ENCODE measurements at places on chromosomes 2 and 18.
A peak's percentile ranks its signal among the peaks of the same experiment; 100 is the strongest.

- peak; percentile 15 for DNase-seq
Observed at GRCh38 chr18:25517881-25518715, 166.1 kb upstream of the ZNF521 start.

DNA sequence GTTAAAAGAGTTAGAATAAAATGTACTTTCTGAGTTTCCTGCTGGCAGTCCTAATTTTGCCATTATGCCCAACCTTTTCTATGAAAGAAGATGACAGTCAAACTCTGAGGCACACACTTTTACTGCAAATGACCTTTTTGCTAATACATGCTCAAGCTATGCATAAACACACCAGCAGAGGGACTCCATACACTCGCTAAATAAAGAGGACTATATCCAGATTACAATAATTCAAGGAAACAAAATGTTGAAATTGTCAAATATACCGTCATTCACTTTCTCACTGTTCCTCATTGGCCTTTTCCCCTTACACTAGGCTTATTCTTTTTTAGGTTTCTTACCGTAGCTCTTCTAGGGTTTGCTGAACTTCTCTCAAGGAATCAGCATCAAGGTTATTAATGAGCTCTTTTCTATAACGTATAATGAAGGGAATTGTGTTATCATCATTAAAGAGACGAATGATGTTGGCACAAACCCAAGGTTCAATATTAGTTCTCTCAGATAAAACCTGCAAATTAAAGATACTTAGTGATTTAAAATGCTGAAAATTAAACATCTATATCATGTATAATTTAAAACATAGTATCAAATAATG, 25.7 kb downstream of the SRBD1 start:
- DNase-seq, result peak; percentile 52

GRCh38 chr2:16656784-16657391, 8.7 kb downstream of the CYRIA start:
- no peak for DNase-seq

DNA sequence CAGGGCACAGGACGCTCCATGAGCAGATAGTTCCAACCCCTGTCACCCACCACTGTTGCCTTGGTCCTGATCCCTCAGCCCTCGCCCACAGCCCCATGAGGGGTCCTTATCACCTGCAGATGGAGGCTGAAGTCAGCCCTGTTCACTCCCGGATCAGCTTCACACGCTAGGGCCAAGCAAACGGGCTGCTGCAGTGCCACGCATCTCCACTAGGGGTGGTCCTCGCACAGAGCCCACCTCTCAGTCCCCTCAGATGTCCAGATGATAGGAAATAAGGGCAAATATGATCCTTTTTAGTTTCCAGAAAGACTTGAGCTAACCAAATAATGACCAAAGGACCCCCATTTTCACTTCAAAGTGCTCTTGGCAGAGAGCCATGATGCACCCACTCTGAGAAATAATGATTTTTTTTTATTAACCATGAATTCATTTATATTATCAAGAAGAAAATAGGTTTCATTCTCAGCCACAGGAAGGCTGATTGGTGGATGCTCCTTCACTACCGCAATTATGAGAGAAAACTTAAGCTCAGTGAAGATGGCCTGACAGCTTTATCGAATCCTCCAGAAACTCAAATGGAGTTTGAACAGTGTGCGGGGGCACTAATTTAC, 71.9 kb upstream of the KLHL29 start:
- DNase-seq, result no peak

DNA sequence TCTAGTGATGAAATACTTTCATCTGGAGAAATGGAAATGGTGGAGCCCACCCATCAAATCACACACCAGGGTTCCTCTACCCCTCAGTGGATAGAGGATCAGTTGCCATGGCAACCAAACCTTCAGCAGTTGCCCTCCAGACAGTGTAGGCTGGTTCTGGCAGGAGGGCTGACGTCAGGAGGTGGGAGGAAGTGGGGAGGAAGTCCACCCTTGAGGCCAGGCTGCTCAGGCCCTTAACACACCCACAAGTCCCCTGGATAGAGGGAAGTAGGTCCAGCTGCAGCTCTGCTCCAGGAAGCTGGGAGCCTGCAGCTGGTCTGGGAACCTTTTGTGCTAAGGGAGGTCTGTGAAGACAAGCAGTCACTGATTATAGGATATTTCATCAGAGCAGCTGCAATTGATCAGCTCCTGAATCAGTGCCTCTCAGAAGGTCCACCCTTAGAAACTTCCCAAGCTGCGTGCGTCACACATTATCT, 186.6 kb downstream of the MTX2 start:
- DNase-seq, result no peak

- no peak for DNase-seq
Observed at GRCh38 chr18:58962336-58962735, 97.7 kb downstream of the ZNF532 start.

GRCh38 chr2:172870396-172870795, 134.8 kb downstream of the RAPGEF4 start:
- DNase-seq, result no peak

DNA sequence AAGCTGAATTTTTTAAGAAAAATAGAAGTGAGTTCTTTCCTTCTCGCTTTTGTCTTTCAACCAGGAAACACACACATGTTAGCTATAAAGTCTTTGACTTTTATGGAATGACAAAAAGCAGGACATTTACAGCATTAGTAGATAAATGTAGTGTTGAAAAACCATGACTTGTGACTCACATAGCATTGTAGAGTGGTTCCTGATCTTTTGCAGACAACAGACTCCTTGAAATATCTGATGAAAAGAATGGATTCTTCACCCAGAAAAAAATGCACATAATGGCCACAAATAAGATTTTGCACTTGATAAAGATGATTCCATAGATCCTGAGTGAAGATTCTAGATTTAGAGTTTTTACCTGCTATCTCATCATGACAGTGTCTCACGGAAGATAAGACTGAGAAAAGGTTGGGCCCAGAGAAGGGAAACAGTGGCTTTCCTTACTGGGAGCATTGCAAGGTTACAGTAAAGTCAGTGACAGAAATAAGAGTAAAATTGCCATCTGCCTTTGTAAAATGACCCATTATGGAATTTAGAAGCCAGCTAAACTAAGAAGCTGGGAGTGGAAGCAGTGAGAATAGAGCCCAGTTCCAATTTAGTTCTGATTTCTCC, 14.0 kb downstream of the SMARCAL1 start:
- DNase-seq, result no peak

DNA sequence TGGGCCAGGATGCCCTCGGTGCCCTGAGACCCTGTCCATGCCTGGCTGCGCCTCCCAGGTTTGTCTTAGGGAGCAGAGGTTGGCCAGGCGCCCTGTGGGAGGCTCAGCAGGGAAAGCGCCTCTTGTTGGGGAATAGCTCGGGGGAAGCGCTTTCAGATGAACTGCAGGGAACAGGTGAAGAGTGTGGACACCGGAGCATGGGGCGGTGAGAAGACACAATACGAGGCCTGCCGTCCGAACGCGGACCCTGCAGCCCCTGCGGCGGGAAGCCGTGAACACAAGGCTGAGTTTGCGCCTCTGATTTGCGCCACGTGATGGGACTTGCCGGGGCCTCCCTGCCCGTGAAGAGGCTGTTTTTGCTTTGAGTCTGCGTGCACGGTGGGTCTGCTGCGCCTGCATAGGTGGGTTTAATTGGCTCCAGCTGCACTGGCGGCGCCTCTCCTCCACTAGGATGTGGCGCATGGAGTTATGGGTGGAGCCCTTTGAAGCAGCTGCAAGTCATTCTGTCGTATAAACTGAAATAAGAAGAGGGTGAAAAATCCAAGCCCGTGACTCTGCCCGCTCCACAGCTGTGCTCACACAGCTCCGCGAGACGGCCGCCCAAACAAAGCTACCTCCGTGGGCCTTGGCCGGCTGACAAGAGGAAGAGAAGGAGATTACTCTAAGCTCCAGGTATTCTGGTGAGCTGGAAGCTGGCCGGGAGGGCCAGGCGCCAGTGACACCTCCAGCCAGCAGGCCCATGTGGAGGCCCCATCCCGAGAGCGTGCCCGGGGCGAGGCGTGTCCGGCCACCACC, 103.5 kb upstream of the CTDP1 start:
- peak; percentile 13 for DNase-seq

DNA sequence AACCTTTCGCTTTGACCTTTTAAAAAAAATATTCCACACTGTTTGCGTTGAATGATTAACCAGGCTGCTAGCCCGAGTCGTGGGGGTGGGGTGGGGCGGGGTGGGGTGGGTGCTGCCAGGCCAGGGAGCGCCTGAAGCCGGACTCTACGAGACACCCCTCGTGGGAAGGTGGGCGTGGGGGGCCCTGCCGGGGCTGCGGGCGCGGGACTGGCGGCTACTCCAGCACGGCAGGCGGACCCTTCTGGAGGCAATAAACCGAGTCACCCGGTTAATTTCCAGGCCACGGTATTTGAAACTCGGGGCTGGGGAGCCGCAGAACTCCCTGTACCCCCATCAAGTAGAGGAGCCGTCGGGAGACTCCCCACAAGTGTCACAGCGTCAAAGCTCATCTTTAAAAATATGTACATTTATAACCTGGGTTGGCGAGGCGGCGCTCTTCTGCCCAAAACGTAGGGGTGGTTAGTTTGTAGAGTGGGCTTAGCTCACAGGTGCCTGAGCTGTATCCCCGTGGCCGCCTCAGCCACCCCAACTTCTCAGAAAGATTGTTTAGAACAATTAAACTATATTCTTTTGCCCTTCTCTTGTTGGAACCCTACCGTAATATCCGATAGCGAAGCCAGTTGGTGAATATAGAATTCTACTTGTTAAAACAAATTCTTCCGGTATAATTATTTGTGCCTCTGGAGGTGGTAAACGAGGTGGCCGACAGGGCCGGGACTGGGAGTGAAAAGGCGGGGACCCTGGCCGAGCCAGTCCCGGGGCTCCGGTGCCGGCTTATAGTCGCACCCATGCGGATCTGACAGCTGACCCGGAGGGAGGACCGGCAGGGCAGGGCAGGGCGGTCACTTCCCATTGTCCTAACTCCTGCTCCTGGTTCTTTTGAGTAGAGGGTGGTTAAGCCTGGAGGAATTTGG, 1.4 kb downstream of the B3GNT2 start:
- peak; percentile 39 for DNase-seq

DNA sequence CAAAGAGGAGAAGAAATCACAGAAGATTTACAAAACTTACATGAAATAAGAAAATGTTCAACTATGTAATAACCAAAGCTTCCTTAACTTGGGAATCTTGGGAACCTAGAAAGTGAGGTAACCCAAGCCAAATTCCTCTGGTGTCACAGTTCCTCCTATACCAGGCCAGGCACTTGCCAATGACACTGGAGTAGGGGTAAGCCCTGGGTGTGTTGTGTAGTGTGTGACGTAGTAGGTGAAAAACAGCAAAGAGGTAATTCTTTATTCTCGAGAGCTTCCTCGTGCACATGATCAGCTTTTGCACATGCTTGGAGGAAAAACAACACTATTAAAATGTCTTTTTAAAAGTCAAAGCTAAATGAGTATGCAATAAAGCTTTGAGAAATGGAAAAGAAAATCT, 118.0 kb downstream of the METTL8 start:
- DNase-seq, result no peak

DNA sequence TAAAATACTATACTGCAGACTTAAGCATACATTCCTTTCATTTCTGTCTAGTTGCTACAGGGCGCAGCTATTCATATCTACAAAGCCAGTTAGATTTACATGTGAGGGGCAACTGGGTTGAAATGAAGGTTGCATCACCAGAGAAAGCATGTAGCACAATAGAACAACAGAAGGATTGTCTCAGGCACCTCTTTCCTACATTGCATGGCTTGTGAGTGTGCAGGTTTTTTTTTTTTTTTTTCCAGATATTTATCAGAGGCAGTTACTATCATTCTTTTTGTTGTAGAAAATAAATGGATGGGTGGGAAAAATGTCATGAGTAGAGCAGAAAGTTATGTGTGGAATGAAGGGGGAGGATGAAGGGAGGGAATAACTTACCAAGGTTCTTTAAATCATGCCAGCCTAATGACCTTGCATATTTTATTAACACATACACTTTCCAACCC, 86.8 kb downstream of the ERBB4 start:
- peak; percentile 47 for DNase-seq

DNA sequence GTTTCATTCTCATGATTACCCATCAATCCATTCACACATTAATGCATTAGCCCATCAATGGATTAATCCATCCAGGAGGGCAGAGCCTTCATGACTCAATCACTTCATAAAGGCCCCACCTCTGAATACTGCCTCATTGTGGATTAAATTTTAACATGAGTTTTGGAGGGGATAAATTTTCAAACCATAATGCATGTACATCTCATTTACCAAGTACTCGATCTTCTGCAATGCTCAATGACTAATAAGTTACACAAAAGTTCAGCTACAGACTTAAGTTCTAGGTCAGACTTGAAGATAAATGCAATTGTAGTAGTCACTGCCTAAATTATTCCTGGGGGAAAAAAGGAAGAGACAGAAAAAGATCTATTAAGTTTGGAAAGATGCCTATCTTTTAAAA, 120.0 kb upstream of the OSR1 start:
- peak; percentile 35 for DNase-seq

DNA sequence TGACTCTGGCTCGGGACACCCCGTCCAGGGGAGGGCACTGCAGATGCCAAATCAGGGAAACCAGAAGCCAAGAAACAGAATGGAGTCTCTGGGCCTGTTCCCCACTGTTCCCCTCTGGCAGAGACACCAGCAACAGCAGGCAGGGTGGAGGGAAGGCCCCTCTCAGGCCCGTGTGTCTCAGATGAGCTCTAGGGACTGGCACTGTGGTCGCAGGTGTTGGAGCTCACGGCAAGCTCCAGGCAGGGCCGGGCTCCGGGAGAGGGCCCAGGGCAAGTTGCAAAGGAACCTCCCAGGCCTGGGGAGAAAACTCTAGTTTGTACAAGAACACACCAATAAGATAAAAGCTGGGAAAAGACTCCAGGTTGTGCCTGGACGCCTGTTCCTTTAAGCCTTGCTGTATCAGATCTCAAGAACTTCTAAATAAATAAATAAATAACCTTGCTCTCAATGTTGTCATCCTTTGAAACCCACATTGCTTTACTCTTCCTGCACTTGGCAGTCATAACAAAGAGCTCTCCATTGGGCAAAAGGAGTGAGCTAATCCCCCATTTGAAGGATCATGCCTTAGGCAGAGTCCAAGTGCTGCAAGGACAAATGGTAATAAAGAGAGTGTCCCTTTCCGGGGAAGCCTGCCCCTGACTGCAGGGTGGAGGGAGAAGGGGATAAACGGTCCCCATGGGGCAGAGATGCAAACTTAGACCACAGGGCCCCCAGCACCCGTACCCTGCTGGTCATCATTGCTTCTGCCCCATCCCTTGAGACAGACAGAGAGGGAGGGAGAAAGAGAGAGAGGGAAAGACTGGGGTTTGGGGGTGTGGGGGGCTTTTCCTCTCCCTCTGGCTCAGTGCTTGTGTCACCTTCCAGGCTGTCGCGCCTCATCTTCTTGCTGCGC, 33.3 kb downstream of the CNGA3 start:
- DNase-seq, result peak; percentile 28

- DNase-seq, result peak; percentile 93
Observed at GRCh38 chr18:58988600-58988999, 123.9 kb downstream of the ZNF532 start.

DNA sequence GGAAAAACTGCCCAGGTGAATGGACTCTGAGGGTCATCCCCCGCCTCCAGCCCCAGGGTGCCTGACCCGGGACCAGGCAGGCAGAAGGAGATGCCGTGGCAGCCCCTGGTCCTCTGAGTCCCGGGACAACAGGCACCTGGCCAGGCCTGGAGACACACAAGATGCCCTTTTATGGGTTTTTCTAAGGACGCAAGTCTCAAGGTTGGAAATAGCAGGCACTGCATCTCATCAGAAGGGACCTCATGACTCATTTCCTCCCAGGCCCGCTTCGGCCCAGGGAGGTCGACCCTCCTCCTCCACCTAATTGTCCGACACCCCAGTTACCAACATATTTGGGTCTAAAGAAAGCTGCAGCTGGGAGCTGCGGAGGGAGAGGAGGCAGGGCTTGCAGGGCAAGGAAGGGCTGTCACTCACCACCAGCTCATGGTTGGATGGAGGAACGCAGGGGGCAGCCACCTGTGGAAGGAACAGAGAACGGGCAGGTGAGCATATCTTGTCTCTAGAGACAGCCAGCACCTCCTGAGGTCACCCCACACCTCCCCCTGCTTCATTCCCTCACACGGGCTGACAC, 82.9 kb downstream of the TNS1 start:
- DNase-seq, result peak; percentile 45

Data from LHCN-M2 (cell line).